ENCODE measurements at places on chromosomes 13 and 19. TPM values are rescaled to one million over a fixed set of nuclear protein-coding genes. Genes with fewer than 3 reads are reported as not detected.

DNA sequence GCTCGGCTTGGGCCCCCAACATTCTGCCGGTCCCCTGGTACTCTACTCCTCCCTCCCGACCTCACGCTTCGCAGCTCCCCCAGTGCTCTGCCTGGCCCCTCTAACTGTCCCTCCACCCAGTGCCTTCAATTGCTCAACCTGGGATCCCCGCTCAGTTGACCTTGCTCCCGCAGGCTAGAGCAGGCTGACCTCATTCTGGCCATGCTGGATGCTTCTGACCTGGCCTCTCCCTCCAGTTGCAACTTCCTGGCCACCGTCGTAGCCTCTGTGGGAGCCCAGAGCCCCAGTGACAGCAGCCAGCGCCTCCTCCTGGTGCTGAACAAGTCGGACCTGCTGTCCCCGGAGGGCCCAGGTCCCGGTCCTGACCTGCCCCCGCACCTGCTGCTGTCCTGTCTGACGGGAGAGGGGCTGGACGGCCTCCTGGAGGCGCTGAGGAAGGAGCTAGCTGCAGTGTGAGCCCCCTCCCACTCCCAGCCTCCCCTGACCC lies 3.6 kb downstream of the GTPBP3 start:
- no peak for DNase-seq

GRCh38 chr19:52237197-52237596 lies 32.2 kb upstream of the ZNF766 start:
- DNase-seq, result no peak

GRCh38 chr13:25806264-25806974 lies 245.4 kb downstream of the SHISA2 start:
- no peak for DNase-seq

Gene EHD2
- total RNA-seq, result 45.2 TPM

Gene PTPRH
- total RNA-seq, result 0.54 TPM

DNA sequence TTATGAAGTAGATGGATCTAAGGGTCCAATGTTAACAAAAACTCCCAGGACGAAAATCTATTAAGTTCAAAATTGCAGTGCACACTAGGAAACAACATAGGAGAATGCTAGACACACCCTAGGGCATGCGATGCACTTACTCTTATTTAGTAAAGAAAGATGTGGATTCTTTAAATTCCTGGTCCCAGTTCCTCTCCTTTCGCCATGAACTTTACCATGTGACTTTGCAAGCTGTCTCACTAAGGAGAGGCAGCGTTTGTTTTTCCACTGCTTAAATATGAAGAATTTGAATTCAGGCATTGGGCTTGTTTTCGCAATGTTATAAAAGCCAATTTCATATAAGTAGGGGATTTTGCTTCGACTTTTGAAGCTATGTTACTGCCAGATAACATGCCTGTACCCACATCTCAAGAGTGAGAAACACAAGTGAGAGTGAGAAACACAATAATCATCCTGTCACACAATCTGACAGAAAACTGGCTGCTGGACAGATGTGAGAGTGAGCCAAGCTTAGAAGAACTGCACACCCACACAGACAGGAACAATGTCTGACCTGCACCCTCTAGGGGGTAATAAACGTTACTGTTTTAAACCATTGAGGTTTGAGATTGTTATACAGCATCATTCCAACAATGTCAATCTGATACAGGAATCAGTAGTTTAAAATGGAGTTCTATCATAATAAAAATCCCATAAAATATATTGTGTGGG lies 1308.4 kb downstream of the SLITRK5 start:
- peak; percentile 30 for DNase-seq

DNA sequence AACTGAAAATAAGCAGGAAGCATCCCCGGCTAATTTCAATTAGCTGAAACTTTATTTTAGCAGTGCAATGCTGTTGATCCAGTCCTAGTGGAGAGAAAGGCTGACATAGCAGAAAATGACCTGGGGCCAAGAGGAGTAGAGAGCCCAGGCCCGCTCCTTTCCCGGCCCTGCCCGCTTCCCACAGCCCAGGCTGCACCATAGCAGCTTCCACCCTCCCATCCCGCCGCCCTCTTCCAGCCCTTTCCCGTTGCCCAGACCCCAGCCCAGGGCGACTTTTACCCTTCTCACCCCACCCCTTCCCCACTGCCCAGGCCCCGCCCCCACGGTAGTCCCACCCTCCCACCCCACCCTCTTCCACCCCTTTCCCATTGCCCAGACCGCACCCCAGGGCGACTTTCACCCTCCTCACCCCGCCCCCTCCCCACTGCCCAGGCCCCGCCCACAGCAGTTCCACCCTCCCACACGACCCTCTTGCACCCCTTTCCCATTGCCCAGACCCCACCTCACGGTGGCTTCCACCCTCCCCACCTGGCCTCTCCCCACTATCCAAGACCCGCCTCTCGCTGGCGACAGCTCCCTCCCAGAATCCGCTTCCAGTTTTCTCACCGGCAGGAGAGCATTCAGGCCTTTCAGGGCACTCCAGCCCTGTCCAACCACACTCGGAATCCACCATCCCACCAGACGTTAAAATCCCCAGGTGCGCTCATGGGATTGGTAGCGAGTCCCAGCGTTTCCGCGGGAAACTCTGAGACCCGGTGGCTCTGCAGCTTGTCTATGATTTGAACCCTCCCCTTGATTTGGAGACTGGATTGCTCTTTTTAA lies 8.3 kb downstream of the ZNF160 start:
- no peak for DNase-seq

GRCh38 chr13:78022164-78022877 lies 103.7 kb upstream of the EDNRB start:
- DNase-seq, result no peak

Measured in Right ventricle myocardium superior (tissue), 1 donor.